Fibroblast of the aortic adventitia (primary cell): ENCODE measurements at places on chromosomes 5 and 9.
A peak's percentile ranks its signal among the peaks of the same experiment; 100 is the strongest.

GRCh38 chr5:95959888-95960666 is 1.6 kb downstream of the ELL2 start:
- DNase-seq, result peak; percentile 69

DNA sequence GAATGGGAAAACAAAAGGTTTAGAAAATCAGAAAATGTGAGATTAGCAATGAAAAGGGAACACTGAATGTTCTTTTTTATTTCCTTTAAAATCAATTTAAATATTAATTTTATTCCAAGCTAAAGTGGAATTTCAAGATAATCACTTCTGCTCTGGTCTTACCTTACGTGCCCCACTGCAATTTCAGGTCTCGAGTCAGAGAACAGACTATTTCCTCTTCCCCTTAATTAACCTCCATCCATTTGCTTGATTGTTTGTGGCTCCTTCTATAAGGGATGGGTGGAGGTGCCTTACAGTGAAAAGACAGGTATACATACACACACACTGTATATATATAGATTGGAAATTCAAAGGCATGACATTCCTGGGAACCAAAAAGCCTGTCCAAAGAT is 137.1 kb downstream of the SUSD1 start:
- DNase-seq, result no peak

DNA sequence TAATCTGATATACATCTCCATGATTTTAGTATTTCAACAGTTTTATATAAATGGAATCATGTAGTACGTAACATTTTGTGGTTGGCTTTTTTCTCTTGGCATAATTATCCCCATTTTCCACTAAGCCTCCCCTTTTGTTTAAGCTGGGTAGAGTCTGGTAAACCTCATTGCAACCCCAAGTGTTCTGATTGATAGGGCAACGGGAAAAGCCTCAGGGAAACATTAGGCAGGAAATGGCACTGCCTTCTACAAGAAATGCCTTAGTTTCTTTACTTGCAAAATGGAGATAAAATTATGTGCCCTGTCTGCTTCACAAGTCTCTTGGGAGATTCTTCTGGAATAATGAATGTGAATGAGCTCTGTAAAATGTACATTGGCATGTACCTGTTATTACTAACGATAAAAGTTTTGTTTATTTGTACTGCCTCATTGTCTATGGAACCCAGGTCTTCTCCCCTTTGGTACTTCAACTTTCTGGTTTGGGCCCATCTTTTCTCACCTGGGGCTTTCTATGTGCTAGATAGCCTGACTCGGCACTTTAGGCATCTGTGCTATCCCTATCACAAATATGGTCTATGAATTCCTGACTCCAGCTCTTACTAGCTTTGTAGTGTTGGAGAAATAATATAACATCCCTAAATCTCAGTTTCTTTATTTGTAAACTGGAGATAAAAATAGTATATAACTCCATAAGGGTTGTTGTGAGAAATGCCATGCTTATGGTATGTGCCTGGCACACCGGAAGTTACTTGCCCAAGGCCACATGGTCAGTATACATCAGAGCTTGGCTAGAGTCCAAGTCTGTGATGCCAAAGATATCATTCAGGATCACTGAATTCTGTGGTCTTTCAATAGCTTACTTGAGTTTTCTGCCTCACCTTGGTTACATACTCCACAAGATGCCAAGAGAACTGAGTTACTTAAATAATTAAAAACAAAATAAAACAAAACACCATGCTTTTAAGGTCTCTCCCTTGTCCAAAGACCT is 48.2 kb upstream of the ZNF169 start:
- peak; percentile 5 for DNase-seq

DNA sequence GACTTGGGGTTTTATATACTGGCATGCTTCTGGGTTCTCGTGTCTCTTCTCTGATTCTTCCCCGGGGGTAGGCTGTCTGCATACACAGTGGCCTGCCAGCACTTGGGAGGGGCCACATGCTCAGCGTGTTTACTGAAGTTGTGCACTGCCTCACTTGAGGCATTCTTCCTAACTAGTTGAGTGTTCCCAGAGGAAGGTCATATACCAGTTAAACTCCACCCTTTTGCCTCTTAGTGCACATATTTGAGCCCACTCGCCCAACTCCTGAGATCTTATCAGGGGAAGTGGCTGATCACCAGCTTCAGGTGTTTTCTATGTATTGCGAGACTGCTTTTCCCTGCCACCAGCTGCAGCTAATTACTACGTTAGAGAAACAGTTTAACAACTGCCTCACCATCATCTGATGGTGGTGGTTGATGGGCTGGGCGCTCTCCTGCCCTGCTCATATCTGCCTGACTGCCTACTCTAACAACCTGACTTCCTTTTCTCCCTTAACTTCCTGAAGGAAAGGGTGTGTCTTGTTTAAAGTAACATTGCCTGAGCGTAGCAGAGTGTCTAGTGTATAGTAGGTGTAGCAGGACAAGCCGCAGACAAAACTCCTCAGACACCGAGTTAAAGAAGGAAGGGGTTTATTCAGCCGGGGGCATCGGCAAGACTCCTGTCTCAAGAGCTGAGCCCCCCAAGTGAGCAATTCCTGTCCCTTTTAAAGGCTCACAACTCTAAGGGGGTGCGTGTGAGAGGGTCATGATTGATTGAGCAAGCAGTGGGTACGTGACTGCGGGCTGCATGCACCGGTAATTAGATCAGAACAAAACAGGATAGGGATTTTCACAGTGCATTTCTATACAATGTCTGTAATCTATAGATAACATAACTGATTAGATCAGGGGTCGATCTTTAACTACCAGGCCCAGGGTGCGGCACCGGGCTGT is 60.1 kb upstream of the CLINT1 start:
- peak; percentile 9 for DNase-seq

DNA sequence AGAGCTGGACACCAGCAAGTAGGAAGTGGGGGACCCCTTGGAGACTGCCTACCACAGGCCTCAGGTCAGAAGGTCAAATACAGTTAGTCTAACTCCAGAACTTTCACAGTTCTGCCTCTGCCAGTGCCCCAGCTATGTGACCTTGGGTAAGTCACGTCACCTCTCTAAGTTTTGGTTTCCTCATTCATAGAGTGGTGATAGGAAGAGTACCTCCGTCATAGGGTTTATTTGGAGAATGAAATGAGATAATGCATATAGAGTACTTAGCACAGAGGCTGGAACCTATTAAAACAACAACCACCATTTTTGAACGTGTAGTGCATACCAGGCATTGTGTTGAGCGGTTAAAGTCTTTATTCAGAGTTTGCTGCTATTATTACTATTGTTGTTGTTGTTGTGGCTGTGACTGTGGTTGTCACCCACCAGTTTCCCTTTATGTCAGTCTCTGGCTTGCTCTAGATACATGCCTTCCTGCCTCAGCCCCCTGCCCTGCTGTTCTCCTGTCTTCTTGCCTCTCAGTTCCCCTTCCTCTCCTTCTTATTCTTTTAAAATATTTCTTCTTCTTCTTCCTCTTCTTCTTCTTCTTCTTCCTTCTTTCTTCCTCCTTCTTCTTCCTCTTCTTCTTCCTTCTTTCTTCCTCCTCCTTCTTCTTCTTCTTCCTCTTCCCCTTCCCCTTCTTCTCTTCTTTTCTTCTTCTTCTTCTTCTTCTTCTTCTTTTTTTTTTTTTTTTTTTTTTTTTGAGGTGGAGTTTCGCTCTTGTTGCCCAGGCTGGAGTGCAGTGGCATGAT is 67.8 kb downstream of the RALGPS1 start:
- no peak for DNase-seq

DNA sequence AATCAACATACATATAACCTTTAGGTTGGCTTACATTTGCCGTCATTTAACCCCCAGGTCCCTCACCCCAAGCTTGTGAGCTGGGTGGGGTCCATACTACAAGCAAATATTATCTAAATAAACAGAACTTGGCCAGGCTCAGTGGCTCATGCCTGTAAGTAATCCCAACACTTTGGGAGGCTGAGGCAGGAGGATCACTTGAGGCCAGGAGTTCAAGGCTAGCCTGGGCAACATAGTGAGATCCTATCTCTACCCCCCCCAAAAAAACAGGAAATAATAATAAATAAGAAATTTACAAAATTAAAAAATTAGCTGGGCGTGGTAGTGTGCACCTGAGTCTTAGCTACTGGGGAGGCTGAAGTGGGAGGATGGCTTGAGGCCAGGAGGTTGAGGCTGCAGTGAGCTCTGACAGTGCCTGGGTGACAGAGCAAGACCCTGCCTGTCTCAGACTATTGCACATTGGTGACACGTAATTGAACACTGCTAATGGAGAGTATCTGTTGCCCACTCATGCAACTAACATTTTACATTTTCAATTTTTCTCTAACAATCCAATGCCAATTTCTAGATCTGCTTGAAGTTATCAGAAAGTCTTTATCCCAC is 18.9 kb downstream of the FNBP1 start:
- DNase-seq, result no peak
